ENCODE measurements at places on chromosomes 2 and 18. TPM values are rescaled to one million over a fixed set of nuclear protein-coding genes. Genes with fewer than 3 reads are reported as not detected.

DNA sequence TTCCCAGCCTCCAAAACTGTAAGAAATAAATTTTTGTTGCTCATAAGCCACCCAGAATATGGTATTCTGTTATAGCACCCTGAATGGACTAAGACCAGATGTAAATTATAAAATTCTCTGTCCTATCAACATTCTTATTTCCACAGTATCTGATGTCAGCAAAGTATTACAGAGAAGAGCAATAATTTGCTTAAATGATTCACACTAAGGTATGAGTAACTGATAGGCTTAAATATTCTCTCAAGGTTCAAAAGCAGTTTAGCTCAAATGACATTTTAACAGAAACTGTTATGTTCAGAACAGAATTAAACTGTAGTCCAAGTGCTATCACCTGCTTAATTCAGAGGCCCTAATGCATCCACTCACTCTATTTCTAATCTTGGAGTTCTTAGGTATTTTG lies 12.8 kb downstream of the SESTD1 start:
- no peak overlapping the region for H3K27ac ChIP-seq
- H3K4me1 ChIP-seq: peaks cover 14% of the 10 kb centered on the region
- peaks cover 21% of the 10 kb centered on the region for H3K36me3 ChIP-seq
- no peak for DNase-seq

Gene DUSP2
- 0.64 TPM for total RNA-seq

DNA sequence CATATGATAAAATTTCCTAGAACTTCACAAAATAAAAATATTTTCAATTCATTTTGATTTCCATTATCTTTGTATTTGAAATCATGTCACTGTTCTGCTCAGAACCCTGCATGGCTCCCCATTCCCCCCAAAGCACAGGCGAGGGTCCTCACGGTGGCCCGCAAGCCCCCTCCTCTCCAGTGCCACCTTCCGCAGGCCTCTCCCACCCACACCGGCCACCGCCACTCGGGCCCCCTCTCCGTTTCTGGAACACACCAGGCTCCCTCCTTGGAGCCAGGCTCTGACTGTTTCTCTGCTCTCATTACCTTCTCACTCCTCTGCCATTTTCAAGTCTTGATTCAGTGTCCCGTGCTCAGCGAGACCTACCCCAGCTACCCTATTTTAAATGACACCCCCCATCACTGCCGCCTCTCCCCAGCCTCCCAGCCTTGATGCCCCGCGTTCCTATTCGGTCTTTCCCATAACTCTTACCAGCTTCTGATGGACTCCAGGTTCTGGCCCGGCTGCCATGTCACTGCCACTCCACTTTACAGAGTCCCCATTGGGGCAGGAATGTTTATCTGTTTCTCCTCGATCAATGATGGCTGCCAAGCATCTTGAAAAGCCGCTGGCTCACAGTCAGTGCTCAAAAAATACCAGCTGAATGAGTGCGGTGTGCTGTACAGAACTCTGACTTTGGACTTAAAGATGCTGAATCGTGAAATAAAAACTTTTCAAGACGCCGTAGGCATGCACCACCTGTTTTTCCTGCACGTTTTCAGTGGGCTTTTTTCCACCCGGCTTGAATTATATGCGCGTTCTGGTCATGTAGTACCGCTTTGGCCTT lies 201.0 kb downstream of the GBX2 start:
- no peaks in the 10 kb centered on the region for H3K27me3 ChIP-seq
- no peak overlapping the region for H3K27ac ChIP-seq
- no peak for DNase-seq
- no peak overlapping the region for H3K4me3 ChIP-seq

GRCh38 chr2:160109939-160110673 lies 47.7 kb upstream of the PLA2R1 start:
- H3K4me3 ChIP-seq: no peak overlapping the region
- H3K27ac ChIP-seq: no peak overlapping the region
- H3K4me1 ChIP-seq: no peaks in the 10 kb centered on the region
- DNase-seq: peak; percentile 41
- H3K27me3 ChIP-seq: no peaks in the 10 kb centered on the region

GRCh38 chr2:134361648-134362047 lies 107.8 kb downstream of the MGAT5 start:
- no peak overlapping the region for H3K27ac ChIP-seq
- H3K4me1 ChIP-seq: peaks cover 7% of the 10 kb centered on the region
- H3K36me3 ChIP-seq: peaks cover 11% of the 10 kb centered on the region

DNA sequence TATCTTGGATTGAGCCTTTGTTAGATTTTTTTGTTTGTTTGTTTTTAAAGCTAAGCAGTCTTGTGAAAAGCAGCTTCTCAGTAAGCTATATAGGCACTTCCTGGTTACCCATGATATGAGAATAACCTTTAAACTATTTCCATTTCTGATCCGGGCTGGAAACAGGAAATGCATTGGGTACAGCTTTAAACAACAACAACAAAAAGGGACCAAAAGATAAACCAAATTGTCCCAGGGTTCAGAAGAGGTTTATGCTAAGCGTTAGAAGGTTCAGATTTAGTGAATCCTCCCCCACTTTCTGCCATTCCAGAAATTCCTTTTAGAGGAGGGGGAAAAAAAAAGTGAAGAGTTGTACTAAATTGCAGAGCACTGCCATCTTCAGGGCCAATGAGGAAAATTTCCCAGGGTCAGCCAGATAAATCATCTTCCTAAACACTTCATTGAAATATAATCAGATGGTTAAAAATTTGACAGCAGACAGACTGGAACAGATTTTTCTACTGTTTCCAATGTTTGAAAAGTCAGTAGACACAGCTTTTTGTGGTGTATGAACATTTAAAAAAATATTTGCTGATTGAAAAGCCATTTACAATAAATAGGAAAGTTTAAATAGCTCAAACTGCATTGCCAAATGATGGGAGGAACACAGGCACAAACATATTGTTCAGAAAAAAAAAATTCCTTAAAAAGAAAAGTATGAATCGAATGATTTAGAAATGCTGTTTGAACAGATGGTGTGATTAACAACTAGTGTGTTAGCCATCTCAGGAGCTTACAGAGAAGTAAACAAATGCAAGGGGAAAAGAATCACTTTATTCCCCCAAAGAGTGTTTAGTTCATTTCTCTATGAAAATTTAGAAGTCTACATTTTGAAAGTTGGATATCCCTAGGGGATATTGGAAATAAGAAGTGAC lies 189.9 kb upstream of the TANK start:
- H3K4me1 ChIP-seq: peaks cover 1% of the 10 kb centered on the region
- no peaks in the 10 kb centered on the region for H3K27me3 ChIP-seq
- peak overlapping the region; percentile 62 for H3K4me3 ChIP-seq
- DNase-seq: no peak

DNA sequence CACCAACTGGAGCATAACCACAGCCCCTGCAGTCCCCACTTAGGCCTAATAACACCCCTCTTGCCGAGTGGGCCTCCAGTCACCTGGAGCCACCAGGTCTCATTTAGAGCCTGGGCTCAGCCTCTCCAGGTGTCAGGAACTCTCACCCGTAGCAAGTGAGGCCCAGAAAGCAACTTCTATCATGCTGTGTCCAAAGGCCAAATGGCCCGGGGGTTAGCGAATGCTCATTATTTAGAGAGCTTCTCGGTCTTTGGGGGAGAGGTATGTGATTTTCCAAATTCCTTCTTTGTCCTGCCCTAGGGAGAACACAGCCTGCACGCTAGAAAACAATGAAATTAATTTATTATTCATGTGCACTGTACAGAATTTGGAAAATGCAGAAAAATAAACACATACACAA lies 109.9 kb upstream of the PTPRM start:
- DNase-seq: no peak
- H3K27ac ChIP-seq: no peak overlapping the region
- no peaks in the 10 kb centered on the region for H3K36me3 ChIP-seq
- H3K4me3 ChIP-seq: no peak overlapping the region
- H3K27me3 ChIP-seq: peaks cover 13% of the 10 kb centered on the region

- no peak for DNase-seq
- no peak overlapping the region for H3K27ac ChIP-seq
- peaks cover 2% of the 10 kb centered on the region for H3K36me3 ChIP-seq
- peaks cover 2% of the 10 kb centered on the region for H3K4me1 ChIP-seq
Measured at GRCh38 chr2:79711098-79711497, 198.2 kb downstream of the CTNNA2 start.

Gene HOXD13
- total RNA-seq: not detected

DNA sequence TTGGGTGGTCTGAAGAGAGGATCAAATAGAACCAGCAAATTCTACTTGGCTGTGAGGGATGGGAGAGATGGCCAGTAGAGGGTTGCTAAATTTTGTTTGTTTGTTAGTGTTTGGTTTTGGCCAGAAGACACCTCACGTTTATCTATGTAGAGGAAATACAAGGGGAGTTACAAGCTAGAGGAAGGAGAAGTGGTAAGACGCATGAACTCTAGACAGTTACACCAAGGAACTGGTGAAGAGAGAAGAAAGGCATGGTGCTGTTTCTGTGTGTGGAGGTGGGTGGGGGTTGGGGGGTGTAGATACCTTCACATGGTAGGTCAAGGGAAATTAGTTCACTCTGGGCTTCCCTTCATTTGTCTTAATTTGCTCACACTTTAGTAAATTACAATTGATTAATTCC lies 25.6 kb downstream of the RASGRP3 start:
- no peaks in the 10 kb centered on the region for H3K36me3 ChIP-seq
- H3K27ac ChIP-seq: no peak overlapping the region
- DNase-seq: no peak
- peaks cover 19% of the 10 kb centered on the region for H3K27me3 ChIP-seq
- no peak overlapping the region for H3K4me3 ChIP-seq
- H3K4me1 ChIP-seq: peaks cover 2% of the 10 kb centered on the region

GRCh38 chr2:96687266-96687665 lies 44.7 kb downstream of the FER1L5 start:
- H3K4me3 ChIP-seq: no peak overlapping the region
- DNase-seq: no peak
- peaks cover 5% of the 10 kb centered on the region for H3K4me1 ChIP-seq
- H3K27me3 ChIP-seq: peaks cover 8% of the 10 kb centered on the region
- H3K36me3 ChIP-seq: no peaks in the 10 kb centered on the region

DNA sequence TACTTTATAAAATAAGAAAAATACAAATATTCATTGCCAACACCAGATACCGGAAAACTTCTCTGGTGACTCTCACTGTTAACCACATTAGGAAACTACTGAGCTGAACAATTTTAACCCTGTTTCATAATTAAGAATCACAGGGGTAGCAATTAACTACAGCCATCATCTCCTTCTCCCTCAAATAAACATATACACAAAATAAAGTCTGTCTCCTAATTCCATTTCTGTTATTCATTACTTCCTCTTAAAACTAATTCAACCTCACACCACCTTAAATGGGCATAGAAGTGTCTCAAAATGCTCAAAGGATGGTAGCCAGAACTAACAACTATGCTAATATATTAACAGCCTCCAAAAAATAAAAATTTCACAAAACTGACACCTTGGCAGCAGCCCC lies 60.7 kb downstream of the ACVR1 start:
- H3K27ac ChIP-seq: no peak overlapping the region
- peaks cover 23% of the 10 kb centered on the region for H3K36me3 ChIP-seq
- no peak overlapping the region for H3K4me3 ChIP-seq
- H3K4me1 ChIP-seq: no peaks in the 10 kb centered on the region

GRCh38 chr2:95359501-95359930 lies 43.0 kb upstream of the FAHD2A start:
- H3K27ac ChIP-seq: no peak overlapping the region
- H3K4me3 ChIP-seq: no peak overlapping the region
- no peaks in the 10 kb centered on the region for H3K4me1 ChIP-seq
- peaks cover 58% of the 10 kb centered on the region for H3K27me3 ChIP-seq

DNA sequence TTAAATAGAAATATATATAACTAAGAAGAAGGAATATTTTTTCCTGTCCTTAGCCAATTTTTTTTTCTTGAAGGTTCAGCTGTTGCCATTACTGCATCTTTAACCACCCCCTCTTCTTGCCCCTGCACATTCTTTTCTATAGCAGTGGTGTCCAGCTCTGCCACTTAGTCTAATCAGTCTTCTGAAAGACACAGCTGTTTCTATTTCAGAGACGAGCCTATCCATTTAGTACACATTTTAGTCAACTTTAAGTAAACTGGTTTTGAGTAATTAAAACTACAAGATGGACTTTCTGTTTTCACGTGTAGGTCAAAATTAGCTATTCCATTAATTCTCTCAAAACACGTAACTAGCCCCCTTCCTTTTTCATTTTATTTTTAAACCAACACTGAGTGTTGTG lies 21.0 kb downstream of the SPOPL start:
- H3K27ac ChIP-seq: peak overlapping the region; percentile 50
- no peak for DNase-seq
- peaks cover 25% of the 10 kb centered on the region for H3K36me3 ChIP-seq
- no peaks in the 10 kb centered on the region for H3K27me3 ChIP-seq
- H3K4me3 ChIP-seq: peak overlapping the region; percentile 23

GRCh38 chr2:192390401-192390800 lies 195.7 kb upstream of the TMEFF2 start:
- no peaks in the 10 kb centered on the region for H3K4me1 ChIP-seq
- no peaks in the 10 kb centered on the region for H3K36me3 ChIP-seq
- H3K27ac ChIP-seq: no peak overlapping the region
- H3K4me3 ChIP-seq: no peak overlapping the region
- H3K27me3 ChIP-seq: no peaks in the 10 kb centered on the region
- no peak for DNase-seq

Gene L3MBTL4
- 8.0 TPM for total RNA-seq
